Sigmoid colon (tissue), 7 donors: ENCODE measurements at places on chromosomes 5 and 9. TPM values are rescaled to one million over a fixed set of nuclear protein-coding genes. Genes with fewer than 3 reads are reported as not detected.

DNA sequence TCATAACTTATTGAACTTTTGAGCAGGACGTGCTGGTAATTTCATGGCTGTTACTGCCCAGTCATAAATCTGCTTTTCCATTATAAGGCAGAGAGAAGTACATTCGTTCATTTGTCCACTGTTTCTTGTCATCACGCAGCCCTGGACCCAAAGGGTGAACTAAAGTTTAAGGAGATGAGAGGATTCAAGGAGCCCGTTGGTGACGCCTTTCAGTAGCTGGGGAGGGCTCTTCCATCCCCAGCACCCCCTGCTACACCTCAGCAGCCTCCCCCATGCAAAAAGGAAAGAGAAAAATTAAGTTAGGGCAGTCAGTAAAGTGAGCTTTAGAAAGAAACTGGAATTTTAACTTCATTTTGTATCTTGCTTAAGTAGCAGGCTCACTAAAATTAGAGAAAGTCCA, 2.9 kb downstream of the FOXE1 start:
- DNase-seq, result no peak

- no peak for DNase-seq
These were observed 66.7 kb downstream of the IL6ST start for GRCh38 chr5:55927861-55928655.

DNA sequence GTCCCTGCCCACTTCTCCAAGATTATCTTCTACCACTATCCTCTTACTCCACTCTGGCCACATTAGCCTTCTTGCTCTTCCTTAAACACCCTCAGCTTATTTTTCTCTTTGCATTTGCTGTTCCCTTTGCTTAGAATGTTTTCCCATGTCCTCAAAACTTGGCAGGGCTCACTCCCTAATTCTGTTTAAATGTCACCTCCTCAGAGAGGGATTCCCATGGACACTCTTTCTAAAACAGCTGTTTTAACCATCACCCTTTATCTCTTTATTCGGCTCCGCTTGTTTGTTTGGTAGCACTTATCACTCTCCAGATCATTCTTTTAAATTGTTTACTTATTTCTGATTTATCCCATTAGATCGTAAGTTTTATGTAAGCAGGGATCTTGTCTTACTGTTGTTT, 278.5 kb downstream of the CWC27 start:
- no peak for DNase-seq

DNA sequence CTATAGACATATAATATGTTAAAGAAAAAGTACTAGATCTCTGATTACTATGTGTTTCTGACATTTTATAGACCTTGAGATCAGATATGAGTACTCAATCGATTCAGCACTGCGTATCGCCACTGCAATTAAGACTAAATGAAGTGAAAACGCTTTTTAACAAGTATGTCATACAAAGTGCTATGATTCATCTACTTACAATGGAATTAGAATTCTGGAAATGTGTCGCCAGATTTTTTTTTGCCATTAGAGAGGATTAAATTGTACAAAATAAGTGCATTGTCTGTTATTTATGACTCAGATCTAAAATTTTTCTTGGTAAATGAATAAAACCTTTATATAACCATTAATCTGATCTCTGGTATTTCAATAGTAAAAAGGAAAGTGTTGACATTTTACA, 20.0 kb upstream of the AGGF1 start:
- no peak for DNase-seq

DNA sequence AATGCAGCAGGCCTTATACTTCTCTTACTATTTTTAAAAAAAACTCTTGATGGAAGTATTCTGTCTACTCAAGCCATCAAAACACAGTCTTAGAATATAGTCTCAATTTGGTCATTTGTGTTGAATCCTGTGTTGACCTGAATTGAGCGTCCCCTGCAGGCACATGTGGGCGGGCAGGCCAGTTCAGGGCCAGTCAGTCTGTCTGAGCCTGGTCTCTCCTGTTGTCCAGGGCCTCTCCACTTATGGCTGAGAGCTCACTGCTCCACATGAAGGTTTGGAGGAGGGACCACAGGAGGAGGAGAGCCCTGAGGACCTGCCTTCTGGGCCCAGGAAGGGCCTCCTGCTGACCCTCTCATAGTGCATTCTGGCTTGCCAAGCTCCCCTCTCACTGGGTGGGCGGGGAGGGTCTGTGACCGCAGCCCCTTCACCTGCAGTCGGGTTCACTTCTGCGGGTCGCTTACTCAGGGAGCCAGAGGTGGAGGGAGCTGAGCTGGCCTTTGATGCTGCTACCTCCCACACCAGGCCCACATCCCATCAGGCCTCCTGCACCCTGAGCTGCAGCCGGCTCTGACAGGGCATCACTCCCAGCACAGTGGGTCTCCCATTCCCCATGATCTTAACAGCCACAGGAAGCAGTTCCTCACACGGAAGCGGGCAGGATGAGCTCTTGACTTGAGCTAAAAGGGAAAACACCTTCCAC, 178.2 kb upstream of the S1PR3 start:
- DNase-seq, result no peak

GRCh38 chr9:77879437-77879943, 152.1 kb downstream of the GNAQ start:
- DNase-seq, result no peak

DNA sequence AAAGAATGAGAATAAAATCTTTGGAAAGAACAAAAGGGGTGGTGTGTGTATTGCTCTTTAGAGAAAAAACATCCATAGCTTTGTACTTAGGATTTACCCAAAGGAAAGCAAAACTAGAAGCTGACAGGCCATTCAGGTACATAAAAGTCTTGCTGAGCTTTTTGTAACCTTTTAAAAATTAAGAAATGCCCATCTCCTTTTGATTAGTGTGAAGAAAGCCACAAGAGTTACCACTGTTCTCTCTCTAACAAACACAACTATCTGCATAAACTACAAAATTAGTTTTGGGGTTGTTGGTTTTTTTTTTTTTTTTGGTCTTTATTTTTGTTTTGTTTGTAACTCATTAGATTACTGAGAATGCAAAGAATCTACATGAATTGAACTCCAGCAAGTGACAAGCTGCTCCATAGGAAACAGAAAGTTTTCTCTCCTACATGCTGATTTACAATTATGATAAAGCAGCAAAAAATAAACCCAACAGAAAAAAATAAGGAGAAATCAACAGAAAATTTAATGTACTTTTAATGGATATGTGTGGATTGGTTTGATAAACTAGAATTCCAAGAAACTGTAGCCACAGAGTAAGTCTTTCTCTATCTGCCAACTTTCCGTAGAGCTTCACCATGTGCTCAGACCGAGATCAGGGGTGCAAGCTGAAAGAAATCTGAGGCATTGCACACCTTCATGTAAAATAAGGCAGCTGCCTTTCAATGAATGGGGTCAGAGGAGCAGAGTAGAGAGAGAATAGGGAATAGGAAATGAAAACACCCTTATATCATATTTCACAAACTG, 12.3 kb downstream of the BAAT start:
- no peak for DNase-seq

GRCh38 chr5:118981783-118982182, 6.6 kb downstream of the DTWD2 start:
- no peak for DNase-seq

Gene BARHL1
- total RNA-seq, result not detected

Gene CFAP157
- not detected for total RNA-seq

Gene PRRC1
- total RNA-seq, result 28.1 TPM

Gene PCDHB7
- 2.8 TPM for total RNA-seq

Gene WWC1
- total RNA-seq, result 0.28 TPM
